8988T (cell line): ENCODE measurements at places on chromosomes 4 and X.

DNA sequence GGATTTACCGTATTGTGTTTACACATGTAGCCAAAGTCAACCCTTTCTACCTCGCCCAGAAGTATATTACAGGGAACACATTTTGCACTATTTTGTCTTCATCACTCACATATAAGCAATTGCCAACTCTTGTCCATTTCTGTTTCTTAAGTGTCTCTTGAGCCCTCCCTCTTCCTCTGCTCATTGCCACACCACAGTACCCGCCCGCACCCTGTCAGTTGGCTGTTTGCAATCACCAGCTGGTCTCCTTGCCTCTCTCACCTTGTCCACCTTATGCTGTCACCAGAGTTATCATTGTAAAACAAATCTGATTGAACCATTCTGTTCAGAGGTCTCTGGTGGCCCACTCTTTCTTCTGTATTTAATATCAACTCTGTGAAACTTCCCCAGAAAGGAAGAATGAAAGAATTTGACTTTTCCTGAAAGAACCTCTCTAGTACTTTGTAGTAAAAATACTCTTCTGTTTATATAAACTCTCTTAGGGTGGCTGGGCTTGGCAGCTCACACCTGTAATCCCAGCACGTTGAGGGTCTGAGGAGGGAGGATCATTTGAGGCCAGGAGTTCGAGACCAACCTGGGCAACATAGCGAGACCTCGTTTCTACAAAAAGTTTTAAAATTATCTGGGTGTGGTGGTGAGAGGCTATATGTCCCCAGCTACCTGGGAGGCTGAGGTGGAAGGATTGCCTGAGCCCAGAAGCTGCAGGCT, 50.2 kb downstream of the ING2 start:
- DNase-seq = no peak

DNA sequence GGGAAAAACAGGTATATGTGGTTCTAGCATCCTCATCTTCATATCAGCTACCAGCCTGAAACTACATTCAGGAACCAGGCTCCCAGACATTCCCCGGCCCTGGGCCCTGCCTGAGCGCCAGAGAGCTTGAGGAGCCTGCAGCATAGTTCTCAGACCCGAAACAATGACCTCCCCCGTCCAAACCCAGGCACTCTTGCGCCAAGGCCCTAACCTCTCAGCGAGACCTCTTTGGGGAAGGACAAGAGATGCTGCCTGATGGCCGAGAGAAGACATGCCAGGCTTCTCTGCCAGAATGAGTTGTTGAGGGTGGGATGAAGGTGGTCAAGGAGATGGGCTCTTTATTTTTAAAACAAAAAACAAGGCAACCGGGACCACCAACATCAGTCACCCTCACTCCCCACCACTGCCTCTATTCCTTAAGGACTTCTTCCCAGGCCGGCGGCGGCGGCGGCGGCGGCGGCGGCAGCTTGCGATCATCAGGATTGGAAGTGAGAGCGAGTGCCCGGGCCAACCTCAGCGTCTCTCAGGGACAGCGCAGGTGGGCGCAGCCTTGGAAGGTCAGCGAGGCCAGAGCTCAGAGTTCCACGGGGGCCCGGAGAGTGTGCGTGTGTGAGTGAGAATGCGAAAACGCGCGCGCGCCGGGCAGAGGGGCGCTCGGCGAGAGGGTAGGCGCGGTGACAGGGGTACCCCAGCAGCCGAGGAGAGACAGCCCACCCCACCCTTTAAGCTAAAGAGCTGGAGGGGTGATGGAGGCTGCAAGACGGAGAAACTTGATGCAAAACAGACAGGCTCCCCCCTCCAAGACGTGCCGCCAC, 601 bp downstream of the INPP4B start:
- DNase-seq = no peak

- DNase-seq = no peak
Observed at GRCh38 chr4:40377512-40378365, 42.6 kb downstream of the CHRNA9 start.

DNA sequence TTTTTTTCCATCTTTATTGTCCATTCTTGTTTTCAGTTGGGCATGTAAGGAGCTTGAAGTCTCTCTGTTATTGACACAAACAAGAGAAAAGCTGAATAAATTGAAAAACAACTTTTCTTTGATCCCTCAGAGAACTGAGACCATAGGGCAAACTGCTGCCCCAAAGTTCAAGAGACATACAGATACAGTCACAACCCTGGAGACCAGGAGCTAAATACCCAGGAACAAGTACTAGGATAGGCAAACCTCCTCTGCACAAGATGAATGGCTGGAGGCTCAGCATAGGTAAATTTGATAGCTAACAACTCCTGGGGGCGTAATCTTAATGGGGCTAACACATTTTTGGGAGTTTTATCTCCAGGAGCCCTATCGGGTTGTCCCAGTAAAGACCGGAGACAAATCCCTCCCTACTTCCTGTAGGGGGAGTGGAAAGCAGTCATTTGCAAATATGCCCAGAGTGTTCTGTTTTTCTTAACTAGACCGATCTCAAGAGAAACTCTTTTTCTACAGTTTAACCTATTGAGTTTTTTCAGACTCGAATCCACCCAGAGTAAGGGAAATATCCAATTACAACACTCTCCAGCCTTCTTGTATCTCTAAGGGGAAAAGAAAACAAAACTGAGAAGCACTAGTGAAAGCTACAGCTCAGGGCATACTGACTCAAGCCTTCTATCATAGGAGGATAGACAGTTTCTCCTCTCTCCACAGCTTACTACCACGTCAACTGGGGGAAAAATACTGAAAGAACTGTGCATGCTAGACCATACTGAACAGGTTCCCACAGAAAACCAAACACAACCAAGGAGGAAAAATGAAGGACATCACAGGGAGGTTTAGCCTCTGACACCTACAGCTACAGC, 23.1 kb downstream of the MAGEA8 start:
- no peak for DNase-seq

DNA sequence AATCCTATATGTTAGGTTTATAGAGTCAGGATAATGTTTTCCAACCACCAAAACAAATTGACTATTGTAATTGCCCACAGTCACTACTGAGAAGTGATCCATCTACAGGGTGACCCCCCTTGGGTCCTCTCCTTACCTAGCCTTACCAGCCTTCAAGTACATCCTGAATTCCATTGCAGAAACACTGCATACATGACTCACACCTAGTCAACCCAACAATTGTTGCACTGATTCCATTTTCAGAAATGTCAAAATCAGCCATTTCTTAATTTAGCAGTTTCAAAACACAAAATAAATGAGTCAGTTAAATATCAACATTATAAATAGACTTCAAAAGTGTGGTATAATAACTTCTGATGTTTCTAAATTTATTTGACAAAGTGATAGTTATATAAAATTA, 106.3 kb upstream of the TNIP3 start:
- DNase-seq = no peak

DNA sequence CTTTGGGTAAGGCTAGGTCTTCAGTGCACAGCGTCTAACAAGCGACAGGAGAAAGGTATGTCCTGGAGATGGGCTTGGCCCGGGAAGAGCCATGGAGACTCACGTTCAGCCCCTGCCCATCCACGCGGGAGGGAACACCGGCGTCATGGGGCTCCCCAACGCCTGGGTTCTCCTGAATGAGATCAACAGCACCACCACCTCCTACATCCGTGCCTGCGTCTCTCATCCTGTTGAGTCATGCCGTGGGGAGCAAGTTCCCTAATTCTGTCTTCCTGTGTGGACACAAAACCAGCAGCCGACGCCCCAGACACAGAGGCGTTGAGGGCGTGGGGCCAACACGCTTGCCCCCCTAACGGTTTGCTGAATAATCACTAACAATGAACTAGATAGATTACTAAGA, 20.1 kb upstream of the IL3RA start:
- DNase-seq = no peak

DNA sequence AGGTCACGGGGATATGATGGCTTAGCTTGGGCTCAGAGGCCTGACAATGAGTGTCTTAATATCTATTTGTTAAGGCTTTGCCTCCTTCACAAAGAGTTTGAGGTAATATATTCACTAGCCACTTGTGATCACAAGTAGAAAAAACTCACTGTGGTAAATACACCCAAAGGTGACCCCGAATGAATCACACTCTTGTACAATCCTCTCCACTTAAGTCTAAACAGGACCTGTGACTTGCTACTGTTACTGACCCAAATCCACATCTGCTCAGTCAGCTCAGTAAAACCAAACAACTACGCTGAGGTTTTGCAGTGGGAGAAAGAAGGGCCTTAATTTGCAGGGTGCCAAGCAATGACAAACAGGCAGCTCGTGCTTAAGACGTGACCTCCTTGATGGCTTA, 223.8 kb upstream of the MAGEC2 start:
- no peak for DNase-seq

DNA sequence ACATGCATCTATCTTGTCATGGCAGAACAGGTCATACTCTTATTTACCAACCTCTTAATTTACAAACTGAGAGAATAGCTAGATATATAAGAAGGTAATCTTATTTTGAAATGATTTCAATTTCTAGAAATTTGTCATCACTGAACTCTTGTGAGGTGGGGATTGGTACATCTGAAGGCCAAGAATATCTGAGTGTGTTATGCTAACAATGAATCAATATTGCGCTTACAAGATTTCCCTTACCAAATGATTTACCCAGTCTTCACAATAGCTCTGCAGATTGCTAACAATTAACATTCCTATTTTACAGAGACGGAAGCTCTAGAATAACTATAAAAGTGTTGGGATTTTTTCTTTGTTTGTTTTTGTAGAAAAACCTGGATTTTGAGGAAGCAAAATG, 48.3 kb downstream of the RBPJ start:
- no peak for DNase-seq

GRCh38 chr4:99383399-99383798, 30.9 kb upstream of the ADH1C start:
- no peak for DNase-seq

DNA sequence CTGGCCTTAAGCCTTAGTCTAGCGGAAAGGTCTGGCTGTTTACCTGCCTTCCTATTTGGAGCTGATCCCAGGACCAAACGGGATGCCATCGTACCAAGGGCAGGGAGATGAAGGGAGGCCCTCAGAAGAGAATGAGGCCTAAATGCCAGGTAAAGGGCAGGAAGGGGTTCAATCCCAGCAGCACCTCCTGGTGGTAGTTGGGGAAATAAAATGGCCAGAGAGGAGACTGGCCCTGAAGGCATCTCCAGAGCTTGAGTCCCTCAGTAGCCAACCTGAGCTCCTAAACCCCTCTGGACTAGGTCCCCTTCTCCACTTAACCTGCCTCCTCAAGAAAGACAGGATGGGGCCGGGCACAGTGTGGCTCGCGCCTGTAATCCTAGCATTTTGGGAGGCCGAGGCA, 53.7 kb downstream of the KDM5C start:
- DNase-seq = no peak
